ENCODE measurements at places on chromosomes 6 and 20.

GRCh38 chr6:107674995-107675738 is 148.9 kb downstream of the SCML4 start:
- DNase-seq, result peak; percentile 88

- peak; percentile 63 for DNase-seq
These were observed 619 bp downstream of the RREB1 start for GRCh38 chr6:7108196-7108963.

DNA sequence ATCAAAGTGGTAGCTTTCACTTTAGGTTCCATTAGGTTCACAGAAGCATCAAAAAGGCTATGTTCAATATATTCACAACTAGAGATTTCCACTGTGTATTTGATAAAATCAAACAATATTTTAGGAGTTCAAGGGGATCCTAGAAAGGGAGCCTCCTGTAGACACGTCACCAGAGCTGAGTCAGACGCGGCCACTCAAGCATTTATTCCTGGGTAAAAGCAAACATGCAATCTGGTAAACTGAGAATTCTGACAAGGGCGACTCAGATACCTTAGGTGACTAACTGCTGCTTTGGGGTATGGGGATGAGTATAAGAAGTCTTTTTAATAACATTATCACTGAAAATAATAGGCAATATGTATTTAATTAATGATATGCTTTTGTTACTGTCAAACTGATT is 118.7 kb upstream of the HMGN3 start:
- DNase-seq, result no peak

DNA sequence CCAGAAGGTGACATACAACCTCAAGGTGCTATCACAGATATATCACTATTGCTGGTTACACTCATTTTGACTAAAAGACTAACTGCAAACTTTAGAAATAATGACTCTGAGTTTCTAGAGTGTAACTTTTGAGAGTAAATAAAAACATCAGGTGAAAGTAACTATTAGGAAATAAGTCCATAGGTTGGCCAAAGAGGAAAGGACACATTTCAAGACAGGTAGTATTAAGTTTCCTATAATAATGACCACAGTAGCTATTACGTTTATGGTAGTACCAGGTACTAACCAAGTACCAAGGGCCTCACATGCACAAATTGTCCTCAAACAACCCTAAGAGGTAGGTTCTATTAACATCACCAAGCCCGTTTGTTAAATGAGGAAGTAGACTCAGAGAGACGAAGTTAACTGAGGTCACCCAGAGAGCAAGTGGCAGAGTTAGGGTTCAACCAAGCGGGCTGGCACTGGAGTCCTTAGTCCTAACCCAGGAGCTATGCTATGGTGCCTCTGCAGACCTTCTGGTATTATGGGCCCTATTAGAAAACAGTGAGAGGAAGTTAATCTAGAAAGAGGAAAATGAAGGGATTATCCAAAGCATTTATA is 36.8 kb downstream of the HEBP2 start:
- DNase-seq, result no peak

DNA sequence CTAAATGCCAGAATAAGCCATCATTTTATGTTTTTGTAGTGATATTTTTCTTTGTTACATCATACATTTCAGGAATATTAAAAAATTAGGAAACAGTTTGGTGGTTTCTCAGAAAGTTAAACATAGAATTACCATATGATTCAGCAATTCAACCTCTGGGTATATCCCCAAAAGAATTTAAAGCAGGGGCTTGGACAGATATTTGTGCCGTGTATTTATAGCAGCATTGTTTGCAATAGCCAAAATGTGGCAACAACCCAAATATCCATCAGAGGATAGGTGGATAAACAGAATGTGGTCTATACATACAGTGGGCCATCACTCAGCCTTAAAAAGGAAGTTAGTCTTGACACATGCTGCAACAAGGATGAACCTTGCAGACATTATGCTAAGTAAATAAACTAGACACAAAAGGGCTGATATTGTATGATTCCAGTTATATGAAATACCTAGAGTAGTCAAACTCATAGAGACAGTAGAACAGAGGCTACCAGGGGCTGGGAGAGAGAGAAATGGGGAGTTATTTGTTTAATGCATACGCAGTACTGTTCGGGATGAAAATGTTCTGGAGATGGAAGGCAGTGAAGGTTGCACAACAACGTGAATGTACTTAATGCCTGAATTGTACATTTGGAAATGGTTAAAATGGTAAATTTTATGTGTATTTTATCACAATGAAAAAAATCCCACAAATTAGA is 18.9 kb upstream of the TRAF3IP2 start:
- no peak for DNase-seq

- no peak for DNase-seq
These were observed 163.1 kb upstream of the PMEPA1 start for GRCh38 chr20:57872816-57873409.

GRCh38 chr6:156762547-156762946 is 14.6 kb upstream of the ARID1B start:
- no peak for DNase-seq

- DNase-seq, result no peak
These were observed 25.1 kb upstream of the GSTA4 start for GRCh38 chr6:53020005-53020744.

DNA sequence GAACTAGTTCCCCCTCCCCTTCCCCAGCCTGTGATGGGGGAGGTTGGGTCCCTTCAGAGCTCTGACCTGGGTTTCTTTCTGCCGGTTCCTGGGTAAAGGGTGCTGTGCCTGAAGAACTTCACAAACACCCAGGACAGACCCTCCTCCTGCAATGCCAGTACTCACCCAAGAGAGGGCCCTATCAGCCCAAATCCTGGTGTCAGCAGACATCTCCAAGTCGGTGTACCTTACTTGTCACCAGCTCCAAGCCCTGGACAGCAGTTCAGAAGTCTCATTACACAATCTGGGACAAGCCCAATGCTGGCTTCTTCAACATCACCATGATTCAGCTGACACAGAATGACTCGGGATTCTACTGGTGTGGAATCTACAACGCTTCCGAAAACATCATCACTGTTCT is 467 bp downstream of the TREML4 start:
- DNase-seq, result no peak

GRCh38 chr6:123812621-123813020 is 9.0 kb downstream of the NKAIN2 start:
- no peak for DNase-seq

GRCh38 chr20:325045-325888 is at the start of gene SOX12:
SOX12 (plus strand) TSS chr20:325552; CDS start chr20:325925, 373 bp downstream.
- DNase-seq, result peak; percentile 95

DNA sequence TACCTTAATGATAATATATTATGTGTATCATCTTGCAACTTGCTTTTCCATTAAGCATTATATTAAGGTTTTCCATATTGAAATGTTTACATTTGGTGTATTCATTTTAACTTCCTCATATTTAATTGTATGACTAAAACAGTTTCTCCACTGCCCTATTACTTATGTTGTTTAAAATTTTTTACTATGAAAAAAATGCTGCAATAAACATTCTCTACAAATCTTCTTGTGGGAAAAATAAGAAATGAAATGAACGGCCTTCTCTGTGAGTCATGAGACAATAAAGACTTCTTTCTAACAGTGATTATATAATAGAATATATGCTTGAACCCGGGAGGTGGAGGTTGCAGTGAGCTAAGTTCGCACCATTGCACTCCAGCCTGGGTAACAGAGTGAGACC is 25.5 kb downstream of the FASTKD5 start:
- DNase-seq, result no peak

DNA sequence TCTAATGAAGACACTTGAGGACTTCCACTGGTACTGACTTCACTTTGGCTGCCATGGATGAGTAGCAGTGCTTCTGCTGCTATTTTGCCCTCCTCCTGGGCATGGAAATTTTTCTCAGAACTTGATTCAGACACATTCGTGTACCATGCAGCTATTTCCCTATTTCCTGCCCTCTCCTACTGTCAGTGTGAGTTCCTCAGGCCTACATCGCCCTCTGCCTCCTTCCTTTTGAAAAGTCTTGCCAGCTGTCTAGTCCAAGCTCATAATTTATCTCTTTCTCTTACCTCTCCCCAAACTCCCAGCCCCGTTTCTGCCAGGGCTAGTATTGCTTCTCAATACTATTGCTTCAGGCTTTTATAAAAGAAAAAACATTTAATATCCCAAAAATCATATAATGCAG is 470.2 kb downstream of the ADGRB3 start:
- no peak for DNase-seq

GRCh38 chr6:3811191-3811590 is 38.0 kb upstream of the FAM50B start:
- no peak for DNase-seq

DNA sequence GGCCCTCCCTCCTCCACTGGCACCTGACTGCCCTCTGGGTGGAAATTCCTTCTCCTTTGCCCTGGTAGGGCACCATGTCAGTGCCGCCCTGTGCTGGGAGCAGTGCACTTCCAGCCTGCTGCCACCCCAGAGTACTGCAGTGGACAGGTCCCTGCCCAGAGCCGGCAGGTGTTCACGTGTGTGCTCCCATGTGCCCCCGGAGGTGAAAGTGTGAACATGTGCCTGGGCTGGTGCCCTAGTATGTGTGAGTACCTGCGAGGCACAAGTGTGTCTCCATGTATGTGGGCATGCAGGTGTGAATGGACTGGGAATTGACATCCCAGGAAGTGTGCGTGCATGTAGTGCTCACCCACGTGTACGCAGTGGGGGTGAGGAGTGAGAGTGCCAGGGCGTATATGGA is 29.4 kb downstream of the SDCBP2 start:
- DNase-seq, result peak; percentile 47

- DNase-seq, result no peak
These were observed 4.4 kb downstream of the TFAP2A start for GRCh38 chr6:10410207-10411050.

DNA sequence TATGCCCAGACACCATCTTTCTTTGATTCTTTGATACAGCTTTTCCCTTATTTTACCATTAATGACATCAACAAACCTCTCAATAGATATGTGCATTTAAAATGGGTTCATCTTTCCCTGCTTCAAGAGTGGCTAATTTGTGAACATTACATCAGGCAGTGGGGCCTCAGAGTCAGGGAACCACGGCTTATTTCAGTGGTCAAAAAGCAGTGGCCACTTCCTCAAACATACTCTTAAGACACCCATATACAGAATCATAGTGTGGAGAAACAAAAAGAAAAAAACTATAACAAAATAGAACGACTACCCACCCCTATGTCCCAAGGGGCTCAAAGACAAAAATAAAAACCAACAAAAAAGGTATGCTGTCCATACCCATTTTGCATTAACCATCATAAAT is 12.9 kb downstream of the SALL4 start:
- DNase-seq, result no peak

GRCh38 chr6:154408891-154409500 is 52.4 kb upstream of the IPCEF1 start:
- DNase-seq, result no peak

- DNase-seq, result no peak
These were observed 80.3 kb downstream of the NDUFAF5 start for GRCh38 chr20:13865156-13865555.

DNA sequence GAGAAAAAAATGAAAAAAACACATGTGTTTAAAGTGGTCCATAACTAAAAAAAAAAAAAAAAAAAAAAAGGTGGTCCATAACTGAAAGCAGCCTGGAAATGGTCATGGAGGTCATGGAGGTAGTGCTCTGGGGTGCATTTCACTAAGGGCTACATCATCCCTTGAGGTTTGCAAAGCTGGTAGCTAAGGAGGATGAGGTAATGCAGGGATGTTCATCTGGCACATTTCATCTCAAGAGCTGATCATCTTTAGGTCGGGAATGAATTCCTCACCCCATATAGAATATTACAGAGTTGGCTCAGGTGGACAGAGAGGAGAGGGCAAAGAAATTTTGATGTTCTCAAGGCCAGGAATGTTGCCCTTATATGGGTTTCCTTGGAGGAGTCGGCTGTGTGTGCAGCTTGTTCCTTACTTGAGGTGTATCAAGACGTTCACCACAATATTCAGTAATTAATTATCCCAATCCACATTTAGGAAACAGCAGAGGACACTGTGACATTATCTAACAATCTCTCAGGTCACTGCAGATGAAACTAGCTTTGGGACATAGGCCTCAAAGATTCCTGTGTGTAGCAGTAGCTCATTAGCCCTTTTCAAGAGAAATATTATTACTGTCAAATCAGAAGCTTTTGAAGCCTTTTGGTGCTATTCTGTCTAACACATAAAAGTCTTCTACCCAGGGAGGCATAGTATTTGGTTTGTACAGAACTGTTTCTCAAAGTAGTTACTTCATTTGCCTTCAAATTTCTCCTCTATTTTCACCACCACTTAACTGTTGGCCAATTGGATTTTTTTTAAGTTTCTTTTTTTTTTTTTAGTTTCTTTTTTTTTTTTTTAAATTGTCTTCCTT is 46.8 kb downstream of the CYP24A1 start:
- no peak for DNase-seq

DNA sequence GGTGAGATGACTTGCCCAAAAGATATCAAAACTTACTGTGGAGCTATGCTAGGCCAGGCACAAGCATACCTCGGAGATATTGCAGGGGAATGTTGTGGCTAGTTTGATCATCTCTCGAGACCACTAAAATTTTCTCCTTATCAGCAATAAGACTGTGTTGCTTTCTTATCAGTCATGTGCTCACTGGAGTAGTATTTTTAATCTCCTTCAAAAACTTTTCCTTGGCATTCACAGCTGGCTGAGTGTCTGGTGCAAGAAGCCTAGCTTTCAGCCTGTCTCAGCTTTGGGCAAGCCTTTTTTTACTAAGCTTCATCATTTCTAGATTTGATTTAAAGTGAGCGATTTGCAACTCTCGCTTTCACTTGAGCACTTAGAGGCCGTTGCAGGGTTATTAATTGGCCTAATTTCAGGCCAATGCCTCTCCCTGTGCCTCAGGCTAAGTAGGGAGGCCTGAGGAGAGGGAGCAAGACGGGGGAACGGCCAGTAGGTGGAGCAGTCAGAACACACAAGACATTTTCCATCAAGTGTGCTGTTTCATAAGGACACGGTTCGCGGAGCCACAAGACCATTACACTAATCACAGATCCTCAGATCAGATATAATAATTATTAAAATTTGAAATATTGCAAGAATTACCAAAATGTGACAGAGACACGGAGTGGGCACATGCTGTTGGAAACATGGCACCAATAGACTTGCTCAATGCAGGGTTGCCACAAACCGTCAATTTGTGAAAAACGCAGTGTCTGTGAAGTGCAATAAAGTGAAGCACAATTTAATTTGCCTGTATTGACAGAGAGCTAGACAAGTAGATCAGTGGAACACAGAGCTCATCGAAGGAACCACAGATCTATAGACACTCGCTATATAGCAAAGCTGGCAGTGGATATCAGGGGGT is 106.8 kb upstream of the SIRPG start:
- no peak for DNase-seq

- DNase-seq, result no peak
These were observed 19.1 kb downstream of the ZFP64 start for GRCh38 chr20:52172392-52173047.
